ENCODE measurements at places on chromosomes 16 and 17.

- no peak for DNase-seq
Measured at GRCh38 chr17:4542003-4542725, 13.0 kb downstream of the MYBBP1A start.

DNA sequence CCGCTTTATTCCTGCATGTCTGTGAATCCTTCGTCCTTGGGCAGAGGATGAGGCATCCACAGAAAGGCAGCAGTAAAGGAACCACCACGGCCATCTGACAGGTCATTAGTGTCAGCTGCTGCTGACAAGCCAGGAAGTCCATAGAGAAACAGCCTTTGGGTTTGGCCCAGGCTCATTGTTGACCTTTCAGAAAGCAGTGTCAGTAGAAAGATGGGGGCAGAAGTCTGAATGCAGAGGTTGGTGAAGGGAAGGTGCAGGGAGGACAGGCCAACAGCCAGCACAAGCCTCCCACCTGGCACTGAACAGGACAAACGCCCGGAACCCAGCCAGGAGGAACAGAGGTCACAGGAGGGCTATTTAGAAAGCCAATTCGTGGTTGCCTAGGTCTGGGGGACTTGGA lies 105.8 kb downstream of the VAT1L start:
- no peak for DNase-seq

DNA sequence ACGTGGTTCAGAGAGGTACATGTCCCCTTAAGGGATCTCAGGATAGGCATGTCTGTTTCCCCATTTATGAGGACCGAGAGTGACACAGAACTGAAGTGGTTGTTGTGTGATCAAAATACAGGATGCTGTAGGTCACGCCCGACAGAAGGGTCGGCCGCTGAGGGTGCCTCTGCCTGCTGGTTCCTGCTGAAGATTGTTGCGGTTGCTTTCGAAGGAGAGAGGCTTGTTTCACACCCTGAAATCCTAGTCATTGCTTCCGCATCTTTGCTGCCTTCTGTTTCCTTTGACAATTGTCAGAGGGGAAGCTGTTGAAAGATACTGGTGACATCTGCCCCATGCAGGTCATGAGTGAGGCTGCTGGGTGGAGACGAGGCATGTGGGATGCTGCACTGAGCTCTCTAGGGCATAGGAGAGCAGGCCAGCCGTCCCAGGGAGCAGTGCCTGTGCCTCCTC lies 3.8 kb upstream of the NAT9 start:
- no peak for DNase-seq

DNA sequence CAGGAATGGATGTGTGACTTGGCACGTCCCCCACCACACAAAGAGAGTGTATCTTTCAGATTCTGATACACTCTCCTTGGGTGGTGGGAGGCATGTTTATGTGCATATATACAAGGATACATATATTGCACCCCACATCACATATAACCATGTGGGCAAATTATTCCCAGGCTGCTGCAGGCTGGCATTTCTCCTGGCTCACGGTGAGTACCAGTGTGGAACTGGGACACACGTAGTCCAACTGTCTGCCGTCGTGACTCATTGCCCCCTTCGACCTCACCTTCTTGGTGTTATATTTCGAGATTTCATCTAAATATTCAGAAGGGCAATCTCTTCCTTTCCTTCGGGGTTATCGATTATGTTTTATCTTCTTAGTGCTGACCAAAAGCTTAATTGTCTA lies 24.4 kb downstream of the ARHGAP44 start:
- DNase-seq = no peak

DNA sequence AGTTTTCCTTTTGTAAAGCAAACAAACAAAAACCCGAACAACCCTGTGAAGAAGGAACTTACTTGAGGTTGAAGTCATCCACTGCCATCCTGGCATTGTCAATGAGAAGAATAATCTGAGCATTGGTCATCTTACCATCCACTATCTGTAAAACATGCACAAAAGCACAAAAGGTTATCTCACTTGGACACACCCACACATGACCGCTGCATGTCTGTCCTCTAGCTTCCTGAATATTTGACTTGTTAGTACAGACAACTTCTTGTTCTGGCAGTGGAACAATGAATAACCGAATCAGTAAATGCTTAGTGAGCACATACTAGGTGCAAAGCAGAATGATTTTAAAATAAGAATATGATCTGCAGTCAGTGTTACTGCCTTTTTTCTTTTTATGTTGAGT lies 6.1 kb downstream of the KRT23 start:
- no peak for DNase-seq

DNA sequence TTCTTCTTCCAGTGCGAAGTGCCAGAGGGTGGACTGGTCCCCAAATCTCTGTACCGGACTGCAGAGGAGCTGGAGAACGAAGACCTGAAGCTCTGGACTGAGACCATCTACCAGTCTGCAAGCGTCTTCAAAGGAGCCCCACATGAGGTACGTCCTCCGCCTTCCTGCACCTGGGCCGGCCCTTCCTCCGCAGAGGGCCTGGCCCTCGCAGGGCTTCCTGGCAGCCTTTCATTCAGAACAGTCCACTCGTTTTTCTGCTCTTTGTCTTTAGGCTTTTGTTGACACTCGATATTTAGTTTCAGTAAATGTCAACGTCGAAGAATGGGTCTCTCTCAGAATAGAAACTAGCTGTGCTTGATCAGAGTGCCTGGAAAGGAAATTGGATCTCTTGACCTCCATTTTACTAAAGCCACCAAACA lies 68.6 kb downstream of the SEC14L1 start:
- no peak for DNase-seq

DNA sequence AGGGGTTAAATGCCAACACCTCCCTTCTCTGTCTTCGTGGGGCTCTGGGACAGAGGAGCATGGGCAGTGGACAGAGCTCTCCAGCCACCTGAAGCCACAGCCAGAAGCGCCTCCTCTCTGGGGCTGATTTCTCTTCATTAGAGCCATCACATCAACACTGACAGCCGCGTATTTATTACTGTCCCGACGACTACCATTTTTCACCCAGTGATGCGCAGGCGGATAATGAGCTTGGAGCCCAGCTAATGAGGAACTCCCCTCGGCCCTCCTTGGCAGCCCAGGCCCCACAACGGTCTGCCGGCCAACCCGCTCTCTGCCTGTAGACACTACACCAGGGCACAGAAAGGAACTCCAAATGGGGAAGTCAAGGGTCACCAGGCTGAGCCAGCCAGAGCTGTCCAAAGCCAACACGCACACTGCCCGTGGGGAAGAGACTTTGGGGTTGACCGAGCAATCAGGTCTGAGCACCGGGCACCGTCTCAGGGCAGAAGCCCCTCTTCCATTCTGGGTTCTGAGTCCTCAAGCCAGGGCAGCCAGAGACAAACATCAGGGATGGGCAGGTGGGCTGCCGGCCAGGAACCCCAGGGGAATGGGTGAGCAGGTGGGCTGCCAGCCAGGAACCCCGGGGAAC lies 13.2 kb downstream of the SDK2 start:
- no peak for DNase-seq

DNA sequence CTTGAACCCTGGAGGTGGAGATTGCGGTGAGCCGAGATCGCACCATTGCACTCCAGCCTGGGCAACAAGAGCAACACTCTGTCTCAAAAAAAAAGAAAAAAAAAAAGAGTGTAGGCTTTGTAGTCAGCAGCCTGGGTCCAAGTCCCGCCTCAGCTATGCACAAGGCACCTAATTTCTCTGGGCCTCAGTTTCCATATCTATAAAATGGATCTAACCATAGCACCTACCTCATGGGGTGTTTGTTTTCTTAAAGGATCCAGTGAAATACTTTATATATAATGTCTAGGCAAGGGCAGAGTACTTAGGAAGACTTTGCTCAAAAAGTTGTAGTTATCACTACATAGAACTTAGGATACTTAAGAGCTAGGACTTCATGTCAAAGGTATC lies 45.4 kb upstream of the NFAT5 start:
- DNase-seq = no peak

DNA sequence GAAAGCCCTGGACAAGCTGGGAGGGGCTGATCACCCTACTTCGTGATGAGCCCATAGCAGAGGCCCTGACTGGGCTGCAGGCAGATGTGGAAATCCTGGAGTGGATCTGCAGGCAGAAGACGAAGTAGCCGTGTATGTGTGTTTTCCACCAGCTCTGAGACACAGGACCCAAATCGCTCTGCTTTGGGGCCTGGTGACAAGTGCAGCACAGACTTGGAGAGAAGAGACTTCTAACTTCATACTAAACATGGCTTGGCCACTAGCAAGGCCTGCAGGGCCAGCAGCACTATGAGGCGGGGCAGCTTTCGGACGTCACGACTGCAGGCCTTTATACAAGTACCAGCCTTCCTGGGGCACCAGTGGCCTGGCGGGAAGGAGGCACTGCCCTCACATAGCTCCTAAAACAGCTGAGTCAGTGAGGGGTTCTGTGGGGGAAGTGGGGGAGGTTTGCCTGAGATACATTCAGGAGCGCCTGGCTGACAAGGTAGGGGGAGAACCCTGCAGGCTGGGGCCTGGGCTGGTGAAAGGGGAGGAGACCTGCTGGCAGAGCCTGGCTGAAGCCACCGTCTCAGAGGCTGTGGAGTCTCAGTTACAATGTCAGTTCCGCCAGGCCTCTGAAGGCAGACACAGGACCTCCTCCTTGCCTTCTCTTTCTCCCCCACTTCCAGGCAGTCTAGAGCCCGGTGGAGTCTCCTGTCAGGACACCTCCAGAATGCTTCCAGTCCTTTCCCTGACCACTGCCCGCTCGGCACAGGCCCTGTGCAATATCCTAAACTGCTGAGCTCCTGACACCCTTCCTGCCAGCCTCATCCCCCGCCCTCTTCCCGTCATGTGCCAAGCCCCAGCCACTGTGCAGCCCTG lies 73.4 kb downstream of the WSB1 start:
- DNase-seq = no peak

Data from activated naive CD4-positive, alpha-beta T cell (primary cell).